ELF-1 (cell line): ENCODE measurements at places on chromosomes 12 and 14.

- no peak for DNase-seq
Observed at GRCh38 chr12:55982319-55982936, 8.6 kb downstream of the RAB5B start.

DNA sequence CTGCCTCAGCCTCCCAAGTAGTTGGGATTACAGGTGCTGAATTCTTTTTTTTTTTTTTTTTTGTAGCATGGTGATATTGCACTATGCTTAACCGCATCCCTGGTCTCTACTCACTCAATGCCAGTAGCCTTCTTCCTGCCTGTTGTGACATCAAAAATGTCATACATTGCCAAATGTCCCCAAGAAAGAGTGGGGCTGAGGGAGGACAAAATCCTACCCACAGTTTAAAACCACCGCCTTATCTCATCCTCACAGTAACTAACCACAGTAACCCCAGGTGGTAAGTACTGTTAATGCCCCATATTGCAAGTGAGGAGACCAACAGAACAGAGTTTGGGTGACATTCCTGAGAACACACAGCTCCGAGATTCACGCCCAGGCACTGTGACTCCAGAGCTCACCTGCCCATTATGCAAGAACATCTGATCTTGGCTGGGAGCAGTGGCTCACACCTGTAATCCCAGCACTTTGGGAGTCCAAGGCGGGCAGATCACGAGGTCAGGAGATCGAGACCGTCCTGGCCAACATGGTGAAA lies 19.6 kb downstream of the MORN3 start:
- no peak for DNase-seq

GRCh38 chr14:68172627-68173026 lies 353.0 kb downstream of the RAD51B start:
- DNase-seq, result no peak

GRCh38 chr12:66903782-66904396 lies 225.0 kb upstream of the GRIP1 start:
- DNase-seq, result no peak

GRCh38 chr12:30268041-30268440 lies 427.6 kb downstream of the IPO8 start:
- no peak for DNase-seq

DNA sequence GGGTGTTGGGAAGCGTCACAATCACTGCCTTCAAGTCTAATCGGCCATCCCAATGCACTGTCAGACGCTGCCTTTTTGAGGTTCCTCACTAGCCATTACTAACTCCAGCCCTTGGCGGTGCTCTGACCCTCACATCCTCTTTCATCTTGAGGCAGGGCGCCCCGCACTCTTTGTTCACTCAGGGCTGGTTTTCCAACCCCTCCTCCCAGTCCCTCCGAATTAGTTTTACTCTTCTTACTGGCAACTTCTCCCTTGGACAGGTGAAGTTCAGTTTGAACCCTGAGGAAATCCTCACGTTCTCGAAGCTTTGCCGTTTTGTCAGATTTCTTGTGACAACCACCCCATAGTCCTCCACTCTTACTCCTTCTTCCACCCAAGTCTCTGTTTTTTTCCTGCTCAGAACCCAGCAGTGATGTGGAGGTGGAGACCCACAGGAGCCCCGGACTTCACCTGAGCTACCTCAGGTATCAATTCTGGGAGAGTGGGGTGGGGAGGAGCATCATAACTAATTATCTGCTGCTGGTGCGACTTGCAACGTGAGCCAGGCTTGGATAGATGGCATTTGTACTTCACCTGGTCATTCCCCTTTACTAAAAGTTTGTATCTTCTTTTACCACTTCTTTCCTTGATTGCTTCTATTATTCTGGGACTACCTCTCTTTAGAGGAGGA lies 757 bp downstream of the ZC3H10 start:
- no peak for DNase-seq

GRCh38 chr12:4909734-4910501 lies at the start of gene KCNA1:
Gene KCNA1, plus strand, starts transcription at chr12:4909905. Its CDS starts 1,474 bp downstream, at chr12:4911379.
- DNase-seq, result peak; percentile 43

DNA sequence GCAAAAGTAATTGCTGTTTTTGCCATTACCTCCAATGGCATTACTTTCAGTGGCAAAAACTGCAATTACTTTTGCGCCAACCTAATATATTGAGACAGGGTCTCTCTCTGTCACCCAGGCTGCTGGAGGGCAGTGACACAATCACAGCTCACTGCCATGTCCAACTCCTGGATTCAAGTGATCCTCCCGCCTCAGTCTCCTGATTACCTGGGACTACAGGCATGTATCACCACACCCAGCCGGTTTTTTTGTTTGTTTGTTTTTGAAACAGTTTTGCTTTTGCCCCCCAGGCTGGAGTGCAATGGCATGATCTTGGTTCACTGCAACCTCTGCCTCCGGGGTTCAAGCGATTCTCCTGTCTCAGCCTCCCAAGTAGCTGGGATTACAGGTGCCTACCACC lies 15.7 kb upstream of the KDM2B start:
- DNase-seq, result no peak

- peak; percentile 82 for DNase-seq
Observed at GRCh38 chr14:78170203-78170602, at the start of gene NRXN3. Gene NRXN3, plus strand, starts transcription at chr14:78170373. Its CDS starts 72,721 bp downstream, at chr14:78243094.

DNA sequence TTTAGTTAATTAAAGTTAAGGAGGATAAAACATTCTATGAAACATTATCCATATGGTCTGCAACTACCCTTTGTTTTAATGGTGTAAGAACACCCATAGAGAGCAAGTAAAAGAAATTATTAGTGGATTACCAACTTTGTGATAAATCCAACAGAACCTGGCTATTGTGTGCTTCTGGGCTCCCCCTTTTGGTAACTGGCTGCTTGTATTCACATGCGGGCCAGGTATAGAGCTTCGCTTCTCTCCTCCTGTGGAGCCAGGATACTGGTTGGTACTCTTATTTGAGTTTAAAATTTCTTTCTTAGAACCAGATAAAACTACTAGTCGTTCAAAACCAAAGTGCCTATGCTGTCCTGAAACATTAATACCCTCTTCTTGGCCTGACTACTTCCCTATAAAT lies 81.0 kb downstream of the PTPRR start:
- DNase-seq, result no peak

- DNase-seq, result no peak
Observed at GRCh38 chr12:1474041-1474573, 120.3 kb downstream of the FBXL14 start.

DNA sequence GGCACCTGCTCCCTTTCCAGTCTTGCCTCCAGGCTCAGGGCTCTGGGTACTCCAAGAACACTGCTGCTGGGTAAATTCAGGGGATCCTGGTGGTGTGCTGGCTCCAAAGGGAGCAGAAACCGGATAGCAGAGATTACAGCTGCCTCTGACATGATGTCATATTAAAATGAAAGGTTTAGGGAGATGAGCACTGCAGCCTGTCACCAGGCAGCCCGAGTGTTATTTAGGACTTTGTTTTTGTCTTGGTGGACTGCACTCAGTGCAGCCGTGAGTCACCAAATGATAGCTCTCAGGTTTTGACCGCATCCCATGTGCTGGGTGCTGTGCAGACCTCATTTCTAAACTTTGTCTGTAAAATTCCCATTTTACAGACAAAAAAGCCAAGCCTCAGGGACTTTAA lies 266.0 kb upstream of the CRY1 start:
- peak; percentile 6 for DNase-seq

- DNase-seq, result no peak
Observed at GRCh38 chr12:40446385-40446784, 221.6 kb downstream of the LRRK2 start.

DNA sequence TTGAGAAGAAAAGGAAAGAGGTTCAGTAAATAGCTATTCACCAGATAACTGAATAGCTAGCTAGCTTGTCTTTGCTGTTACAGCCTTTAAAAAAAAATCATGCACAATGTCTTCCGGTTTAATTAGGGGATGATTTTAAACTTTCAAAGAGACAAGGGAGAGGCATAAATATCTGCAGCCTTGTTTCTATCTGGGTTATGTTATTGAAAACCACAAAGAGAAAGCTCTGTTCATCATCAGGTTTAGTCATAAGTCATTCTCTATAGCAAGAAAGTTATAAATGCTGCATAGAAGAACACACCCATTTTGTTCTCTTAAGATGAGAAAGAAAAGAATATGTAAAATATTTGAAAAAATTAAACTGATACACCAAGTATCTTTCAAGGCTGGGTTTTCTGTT lies 1046.9 kb downstream of the AACS start:
- no peak for DNase-seq

GRCh38 chr12:47139000-47139681 lies 59.4 kb upstream of the AMIGO2 start:
- no peak for DNase-seq

- no peak for DNase-seq
Observed at GRCh38 chr14:34436118-34436905, 25.7 kb downstream of the SPTSSA start.

GRCh38 chr12:26119391-26119989 lies 5.3 kb downstream of the BHLHE41 start:
- no peak for DNase-seq

DNA sequence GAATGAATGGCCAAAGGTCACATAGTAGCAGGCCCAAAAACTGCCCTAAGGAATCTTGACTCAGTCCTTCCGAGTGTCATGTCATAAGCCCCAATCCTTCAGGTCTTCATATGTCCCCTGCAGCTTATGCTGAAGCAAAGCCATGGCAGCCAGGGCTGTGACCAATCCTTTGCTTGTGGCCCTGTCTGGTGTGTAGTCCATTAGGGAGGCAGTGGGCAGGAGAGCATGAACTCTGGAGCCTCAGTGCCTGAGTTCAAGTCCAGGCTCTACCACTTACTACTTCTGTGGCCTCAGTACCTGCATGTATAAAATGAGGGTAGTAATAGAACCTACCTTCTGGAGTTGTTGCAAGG lies 20.3 kb downstream of the PLEKHG3 start:
- no peak for DNase-seq

- DNase-seq, result peak; percentile 26
Observed at GRCh38 chr14:96038558-96038919, 623 bp upstream of the C14orf132 start.

DNA sequence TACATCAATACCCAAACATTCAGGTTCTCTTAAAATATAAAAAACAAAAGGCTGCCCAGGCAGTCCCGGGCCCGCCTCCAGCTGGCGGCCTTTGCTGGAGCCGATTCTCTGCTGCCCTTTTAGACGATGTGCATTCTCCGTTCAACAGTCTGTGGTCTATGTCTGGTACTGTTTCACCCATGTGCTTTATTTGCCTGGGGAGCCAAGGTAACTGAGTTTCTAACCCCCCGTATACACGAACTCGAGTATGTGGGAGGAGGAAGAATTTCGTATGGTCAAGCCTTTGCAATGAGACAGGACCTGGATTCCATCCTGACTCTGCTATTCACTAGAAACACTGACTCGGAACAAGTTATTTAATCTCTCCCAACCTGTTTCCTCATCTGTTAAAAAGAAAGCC lies 54.1 kb upstream of the GPR68 start:
- DNase-seq, result no peak

- no peak for DNase-seq
Observed at GRCh38 chr12:105319691-105320209, 10.7 kb upstream of the C12orf75 start.

GRCh38 chr12:110940296-110940695 lies 19.9 kb upstream of the MYL2 start:
- DNase-seq, result no peak

- no peak for DNase-seq
Observed at GRCh38 chr12:90235642-90236041, 527.0 kb upstream of the ATP2B1 start.
